ENCODE measurements at places on chromosomes 3 and 15.
A peak's percentile ranks its signal among the peaks of the same experiment; 100 is the strongest.

GRCh38 chr3:194949592-194949991 lies 263.9 kb downstream of the FAM43A start:
- no peak for DNase-seq

DNA sequence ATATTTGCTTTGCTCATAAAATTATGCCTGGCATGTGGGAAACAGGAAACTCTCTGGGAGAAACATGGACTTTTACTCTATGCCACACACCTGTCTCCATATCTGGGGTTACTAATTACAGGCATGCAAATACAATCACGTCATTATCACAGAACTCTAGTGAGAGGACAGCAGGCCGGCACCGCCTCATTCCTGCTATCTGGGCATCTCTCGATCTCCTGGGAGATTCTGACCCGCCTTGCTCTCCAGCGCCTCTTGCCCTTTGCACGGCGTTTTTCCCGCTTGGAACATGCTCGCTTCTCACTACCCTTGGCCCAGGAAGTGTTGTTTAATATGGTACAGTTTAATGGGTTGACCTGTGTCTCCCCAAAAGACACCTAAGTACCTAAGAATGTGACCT lies 45.4 kb upstream of the PARL start:
- no peak for DNase-seq

- DNase-seq = no peak
Observed at GRCh38 chr3:125019271-125019670, 36.5 kb downstream of the HEG1 start.

DNA sequence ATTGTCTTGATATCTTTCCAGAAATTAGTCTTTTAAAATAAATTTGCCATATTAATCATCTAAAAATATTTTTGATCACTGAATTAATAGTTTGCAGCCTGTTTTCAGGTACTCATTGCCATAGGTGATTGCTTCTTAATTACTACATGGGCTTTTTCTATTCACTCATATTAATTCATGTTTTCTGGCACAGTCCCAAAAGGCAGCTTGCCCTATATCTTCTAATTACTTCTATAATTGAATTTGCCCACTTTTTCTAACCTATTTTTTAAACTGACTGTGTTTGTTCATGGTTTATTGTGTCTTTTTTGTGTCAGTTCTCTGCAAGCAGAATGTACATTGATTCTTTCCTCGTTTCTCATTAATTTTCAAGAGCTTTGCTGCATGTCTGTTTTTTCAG lies 85.7 kb upstream of the SOX2 start:
- no peak for DNase-seq

GRCh38 chr3:117705011-117705410 lies 995.4 kb downstream of the TUSC7 start:
- no peak for DNase-seq

DNA sequence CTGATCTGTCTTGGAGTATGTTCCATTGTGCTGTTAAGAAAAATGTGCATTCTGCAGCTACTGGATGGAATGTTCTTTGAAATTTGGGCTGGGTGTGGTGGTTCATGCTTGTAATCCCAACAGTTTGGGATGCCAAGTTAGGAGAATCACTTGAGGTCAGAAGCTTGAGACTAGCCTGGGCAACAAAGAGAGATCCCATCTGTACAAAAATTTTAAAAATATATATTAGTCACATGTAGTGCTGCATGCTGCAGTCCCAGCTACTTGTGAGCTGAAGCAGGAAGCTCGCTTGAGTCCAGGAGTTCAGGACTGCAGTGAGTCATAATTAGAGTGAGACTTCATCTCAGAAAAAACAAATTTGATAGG lies 62.8 kb upstream of the PLSCR4 start:
- peak; percentile 64 for DNase-seq

Data from Calu3 (cell line).